ENCODE measurements at places on chromosomes 11 and 22. TPM values are rescaled to one million over a fixed set of nuclear protein-coding genes. Genes with fewer than 3 reads are reported as not detected.

- DNase-seq: no peak
These were observed 7.1 kb downstream of the MS4A18 start for GRCh38 chr11:60731586-60731985.

GRCh38 chr11:88482871-88483301, 145.3 kb upstream of the CTSC start:
- no peak for DNase-seq

DNA sequence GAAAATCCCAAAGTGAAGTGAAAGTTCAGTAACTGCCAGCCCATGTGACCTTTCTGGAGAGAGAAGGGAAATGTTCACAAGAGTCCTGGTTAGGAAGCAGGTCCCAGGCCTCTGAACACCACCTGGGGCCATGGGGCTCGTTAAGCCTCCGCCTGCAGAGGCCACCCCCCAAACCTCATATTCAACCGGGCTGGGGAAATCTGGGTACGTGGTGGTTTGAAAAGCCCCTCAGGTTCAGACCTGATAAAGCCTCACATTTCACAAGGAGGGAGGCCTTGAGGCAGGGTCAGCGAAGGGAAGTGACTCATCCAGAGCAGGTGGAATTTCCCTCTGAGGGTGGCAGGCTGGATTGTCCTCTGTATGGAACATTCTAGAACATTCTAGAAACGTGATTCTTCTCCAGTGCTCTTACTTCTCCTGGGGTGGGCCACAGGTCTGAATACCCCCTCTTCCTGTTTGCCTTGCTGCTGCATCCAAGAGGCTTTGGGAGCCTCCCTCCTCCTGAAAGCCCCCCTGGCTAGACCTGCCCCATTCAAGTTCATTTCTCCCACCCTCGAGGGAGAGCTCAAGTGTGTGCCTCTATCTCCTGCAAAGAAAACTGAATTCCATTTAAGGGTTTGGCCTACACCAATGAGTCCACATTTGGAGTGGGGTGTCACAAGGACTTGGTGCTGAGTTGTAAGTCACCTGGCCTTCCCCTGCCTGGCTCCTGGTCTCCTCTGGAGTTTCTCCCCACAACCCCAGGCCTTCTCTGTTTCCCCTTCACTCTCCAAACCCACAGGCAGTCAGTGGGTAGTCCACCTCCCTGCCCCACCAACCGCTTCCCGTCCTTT, 6.3 kb downstream of the FXYD2 start:
- DNase-seq: peak; percentile 27

DNA sequence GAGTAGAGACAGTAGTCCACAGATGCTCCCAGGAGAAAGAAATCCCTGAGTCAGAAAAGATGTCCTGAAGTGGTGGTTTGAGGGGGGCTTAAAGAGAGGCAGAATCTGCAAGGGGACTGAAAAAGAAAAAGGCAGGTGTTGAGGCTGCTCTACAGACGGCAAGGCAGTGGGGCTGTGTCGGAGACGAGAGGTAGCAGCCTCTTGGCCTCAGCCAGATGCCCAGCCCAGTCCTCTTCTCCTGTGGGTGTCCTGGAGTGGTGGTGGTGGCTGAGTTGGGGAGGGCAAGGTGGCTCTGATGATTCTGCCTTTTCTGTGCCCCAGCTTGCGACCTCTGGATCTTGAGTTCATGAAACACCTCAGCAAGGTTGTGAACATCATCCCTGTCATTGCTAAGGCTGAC, 9.3 kb upstream of the WBP2NL start:
- DNase-seq: no peak

GRCh38 chr11:132911186-132911585, 621.1 kb downstream of the OPCML start:
- DNase-seq: no peak

DNA sequence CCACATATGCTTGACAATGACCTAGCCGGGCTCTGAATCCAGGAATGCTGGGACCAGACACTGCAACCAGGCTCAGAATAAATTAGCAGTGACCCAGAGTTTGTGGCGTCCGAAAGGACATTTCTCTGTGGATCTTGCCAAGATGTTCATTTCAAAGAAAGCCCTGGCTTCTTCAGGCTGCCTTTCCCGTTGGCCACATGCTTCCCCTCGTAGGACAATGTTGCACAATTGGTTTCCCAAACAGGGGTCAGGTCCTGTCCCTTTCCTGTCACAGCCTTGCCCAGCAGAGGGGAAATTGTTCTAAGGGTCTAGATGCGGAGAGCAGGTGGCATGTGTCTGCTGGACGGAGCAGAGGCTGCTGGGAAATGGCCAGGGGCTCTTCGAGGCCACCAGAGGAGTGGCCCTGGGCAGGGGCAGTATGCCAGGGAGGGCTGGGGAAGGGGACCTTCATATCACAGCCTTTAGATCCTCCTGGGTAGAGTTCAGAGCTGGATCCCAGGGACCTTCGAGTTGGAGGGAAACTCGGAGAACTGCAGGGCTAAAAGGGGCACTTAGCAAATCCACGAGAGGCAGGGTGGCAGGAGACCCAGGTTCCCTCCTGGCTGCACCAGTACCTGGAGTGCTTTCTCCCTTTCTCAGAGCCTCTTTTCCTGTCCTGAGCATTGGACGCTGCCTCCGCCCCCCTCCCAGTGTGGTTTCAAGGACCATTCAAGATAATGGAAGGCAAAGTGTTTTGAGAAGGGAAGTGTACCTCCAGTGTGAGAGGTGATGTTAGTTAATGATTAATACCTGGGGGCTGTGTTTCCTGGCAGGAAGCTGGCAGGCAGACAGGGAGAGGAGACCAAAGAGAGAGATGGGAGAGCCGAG, 42.3 kb downstream of the C11orf96 start:
- DNase-seq: no peak

DNA sequence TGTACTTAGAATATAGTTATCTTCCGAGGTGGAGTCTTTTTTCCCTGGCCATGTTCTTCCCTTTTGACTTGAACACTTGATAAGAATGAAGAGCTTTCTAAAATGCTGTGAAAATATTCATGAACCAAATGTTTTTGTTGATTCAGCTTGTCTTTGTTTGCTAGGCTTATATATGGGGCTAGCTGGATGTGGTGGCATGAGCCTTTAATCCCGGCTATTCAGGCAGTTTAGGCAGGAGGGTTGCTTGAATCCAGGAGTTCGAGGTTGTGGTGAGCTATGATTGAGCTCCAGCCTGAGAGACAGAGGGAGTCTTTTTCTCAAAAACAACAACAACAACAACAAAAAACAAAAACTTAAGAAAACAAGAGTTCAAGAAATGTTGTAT, 23.1 kb downstream of the CBL start:
- no peak for DNase-seq

- DNase-seq: no peak
These were observed 14.4 kb downstream of the DAGLA start for GRCh38 chr11:61694602-61694939.

GRCh38 chr11:74400606-74401005, 2.4 kb upstream of the PGM2L1 start:
- no peak for DNase-seq

DNA sequence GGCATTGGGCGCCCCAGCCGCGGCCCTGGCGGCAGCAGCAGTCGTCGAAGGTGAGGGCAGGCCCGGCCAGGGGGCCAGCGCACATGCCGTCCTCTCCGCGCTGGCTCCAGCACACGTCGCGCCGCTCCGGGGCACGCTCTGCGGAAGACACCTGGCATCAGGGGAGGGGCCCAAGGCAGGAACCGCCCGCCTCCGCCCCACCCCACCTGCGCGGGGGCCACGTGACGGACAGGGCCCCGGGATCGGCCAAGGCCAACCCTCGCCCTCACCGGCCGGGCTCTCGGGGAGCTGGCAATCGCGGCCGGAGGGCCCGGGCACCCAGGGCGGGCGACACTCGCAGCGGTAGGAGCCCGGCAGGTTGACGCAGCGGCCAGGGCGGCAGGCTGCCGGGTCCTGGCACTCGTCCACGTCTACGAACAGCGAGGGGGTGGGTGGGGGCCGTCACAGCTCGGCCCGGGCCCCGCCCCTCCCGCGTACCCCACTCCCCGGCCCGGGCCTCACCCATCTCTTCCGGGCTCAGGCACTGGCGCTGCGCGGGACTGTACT, 14.9 kb downstream of the SCYL1 start:
- DNase-seq: no peak

- no peak for DNase-seq
These were observed 147.1 kb upstream of the ARHGAP20 start for GRCh38 chr11:110859240-110859840.

GRCh38 chr11:9462806-9463537, 2.2 kb downstream of the ZNF143 start:
- DNase-seq: no peak

DNA sequence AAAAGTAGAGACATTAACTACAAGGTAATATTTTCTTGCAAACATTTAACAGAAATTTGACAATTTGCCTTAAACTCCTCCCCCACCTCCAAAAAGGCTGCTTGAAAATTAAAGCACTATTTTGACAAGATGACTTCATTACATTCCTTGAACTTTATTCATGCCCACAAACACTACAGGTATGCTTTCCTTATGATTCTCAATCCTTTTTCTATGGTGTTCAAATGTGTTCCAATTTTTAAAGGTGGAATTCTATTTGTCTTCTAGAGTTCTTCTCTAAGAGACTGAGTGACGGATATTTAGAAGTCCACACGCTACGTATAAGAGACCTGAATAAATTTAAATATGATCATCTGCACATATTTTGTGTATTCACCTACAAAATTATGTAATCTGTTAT, 69.4 kb downstream of the MRTFA start:
- no peak for DNase-seq

DNA sequence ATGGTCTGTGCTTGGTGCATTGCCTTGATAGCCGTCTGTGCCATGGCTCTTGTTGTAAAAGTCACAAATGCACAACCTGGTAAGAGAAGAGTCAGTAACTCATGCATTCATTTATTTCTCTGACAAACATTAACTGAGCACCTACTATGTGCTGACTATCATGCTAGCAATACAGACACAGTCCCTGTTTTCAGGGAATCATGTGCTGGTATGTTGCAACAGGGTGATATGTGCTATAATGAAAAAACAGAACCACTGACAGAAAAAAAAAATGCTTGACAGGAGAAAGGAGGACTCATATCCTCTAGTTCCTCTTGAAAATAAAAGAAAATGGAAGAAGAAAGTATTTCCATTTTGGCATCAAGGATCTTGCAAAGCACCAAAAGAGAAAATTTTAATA, 34.5 kb upstream of the RAPSN start:
- no peak for DNase-seq

- DNase-seq: no peak
These were observed 96.1 kb downstream of the LRRC32 start for GRCh38 chr11:76574406-76574805.

DNA sequence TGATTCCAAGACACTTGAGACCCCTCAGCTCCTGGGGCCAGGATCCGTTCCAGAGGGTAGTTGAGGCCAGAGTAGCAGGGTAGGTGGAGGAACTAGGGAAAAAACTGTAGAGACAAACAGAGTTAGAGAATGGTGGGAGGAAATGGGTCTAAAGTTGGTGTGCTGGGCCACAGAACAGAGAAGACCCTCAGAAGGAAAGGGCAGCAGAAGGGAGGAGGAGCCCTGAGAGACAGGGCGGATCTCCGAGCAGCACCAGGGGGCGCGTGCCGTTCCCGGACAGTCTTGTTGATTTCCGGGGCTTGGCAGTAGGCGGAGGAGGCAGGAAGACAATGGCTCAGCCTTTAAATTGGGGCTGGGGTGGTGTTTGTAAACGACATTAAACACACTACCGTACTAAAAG, 2.4 kb upstream of the CECR2 start:
- DNase-seq: no peak

- DNase-seq: no peak
These were observed 15.3 kb downstream of the TTLL12 start for GRCh38 chr22:43171607-43172006.

UBQLN3 gene
- total RNA-seq: not detected

TSPAN32 gene
- 6.6 TPM for total RNA-seq

TUB gene
- 0.24 TPM for total RNA-seq

POU2AF1 gene
- total RNA-seq: 1.5 TPM

ASPHD2 gene
- 14.2 TPM for total RNA-seq

GRM5 gene
- not detected for total RNA-seq

All from CD8-positive, alpha-beta memory T cell (primary cell).